ENCODE measurements at places on chromosomes 2 and 18.

- no peak for DNase-seq
Observed at GRCh38 chr2:2238726-2239269, 92.3 kb downstream of the MYT1L start.

- no peak for DNase-seq
Observed at GRCh38 chr2:108786008-108786353, 590 bp upstream of the CCDC138 start.

GRCh38 chr2:22449696-22450095, 935.3 kb upstream of the KLHL29 start:
- no peak for DNase-seq

GRCh38 chr2:238879621-238880377, 31.9 kb downstream of the TWIST2 start:
- no peak for DNase-seq

GRCh38 chr2:215052404-215052803, 86.0 kb downstream of the ABCA12 start:
- no peak for DNase-seq

GRCh38 chr18:28409811-28410210, 232.9 kb upstream of the CDH2 start:
- DNase-seq: no peak

DNA sequence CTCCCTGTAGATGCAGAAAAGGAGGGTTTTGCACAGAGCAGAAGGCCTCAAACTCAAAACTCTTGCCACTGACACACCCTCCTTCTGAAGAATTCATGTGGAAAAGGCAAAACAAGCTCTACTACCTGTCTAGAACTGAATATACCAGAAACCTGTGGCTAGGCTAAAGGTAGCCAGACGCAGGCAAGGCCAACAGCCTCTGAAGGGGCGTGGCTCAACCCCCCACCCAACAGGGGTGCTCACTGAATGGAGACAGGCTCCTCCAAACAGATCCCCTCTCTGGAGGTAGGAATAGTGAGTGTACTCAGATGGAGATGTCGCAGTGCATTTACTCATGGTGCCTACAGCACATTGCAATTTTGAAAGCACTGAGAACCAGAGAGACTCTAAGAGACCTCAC, 3.0 kb upstream of the STK17B start:
- DNase-seq: no peak

- no peak for DNase-seq
Observed at GRCh38 chr2:146130290-146130689, 1610.4 kb upstream of the ZEB2 start.

- DNase-seq: no peak
Observed at GRCh38 chr18:32582455-32582854, 111.8 kb upstream of the GAREM1 start.

- DNase-seq: no peak
Observed at GRCh38 chr2:63736354-63736753, 105.3 kb upstream of the UGP2 start.

DNA sequence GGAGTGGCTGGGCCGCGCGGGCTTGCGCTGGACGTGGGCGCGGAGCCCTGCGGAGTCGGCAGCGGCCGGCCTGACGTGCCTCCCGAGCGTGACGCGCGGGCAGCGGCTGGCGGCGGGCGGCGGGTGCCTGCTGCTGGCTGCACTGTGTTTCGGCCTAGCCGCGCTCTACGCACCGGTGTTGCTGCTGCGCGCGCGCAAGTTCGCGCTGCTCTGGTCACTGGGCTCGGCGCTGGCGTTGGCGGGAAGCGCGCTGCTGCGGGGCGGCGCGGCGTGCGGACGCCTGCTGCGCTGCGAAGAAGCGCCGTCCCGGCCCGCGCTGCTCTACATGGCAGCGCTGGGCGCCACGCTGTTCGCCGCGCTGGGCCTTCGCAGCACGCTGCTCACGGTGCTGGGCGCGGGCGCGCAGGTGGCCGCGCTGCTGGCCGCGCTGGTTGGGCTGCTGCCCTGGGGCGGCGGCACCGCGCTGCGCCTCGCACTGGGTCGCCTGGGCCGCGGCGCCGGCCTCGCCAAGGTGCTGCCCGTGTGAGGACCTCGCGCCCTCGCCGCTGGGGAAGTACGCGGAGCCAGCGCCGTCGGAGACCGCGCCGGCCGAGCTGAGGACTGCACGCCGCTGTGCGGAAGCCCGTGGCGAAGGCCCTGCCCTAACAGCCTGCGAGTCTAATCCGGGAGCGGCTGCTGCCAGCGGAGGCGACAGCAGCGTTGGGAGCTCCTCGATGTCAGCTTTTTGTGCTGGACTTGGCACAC, 526 bp downstream of the SFT2D3 start:
- DNase-seq: peak; percentile 64

DNA sequence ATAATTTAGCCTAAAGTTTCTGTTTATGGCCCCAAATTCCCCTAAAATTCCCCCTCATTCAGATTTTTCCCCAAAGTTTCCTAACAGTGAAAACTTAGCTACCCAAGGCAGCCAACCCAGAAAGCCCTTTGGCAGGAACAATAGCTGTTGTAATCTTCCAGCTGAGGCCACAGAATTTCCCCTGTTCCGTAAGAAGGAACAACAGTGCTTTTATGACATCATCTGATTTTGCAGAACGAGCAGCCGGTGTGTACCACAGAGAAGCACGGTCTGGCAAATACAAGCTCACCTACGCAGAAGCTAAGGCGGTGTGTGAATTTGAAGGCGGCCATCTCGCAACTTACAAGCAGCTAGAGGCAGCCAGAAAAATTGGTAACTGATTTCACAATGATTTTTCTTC, 6.3 kb downstream of the TNFAIP6 start:
- no peak for DNase-seq

GRCh38 chr18:49013961-49014604, 63.3 kb upstream of the SMAD7 start:
- DNase-seq: no peak

DNA sequence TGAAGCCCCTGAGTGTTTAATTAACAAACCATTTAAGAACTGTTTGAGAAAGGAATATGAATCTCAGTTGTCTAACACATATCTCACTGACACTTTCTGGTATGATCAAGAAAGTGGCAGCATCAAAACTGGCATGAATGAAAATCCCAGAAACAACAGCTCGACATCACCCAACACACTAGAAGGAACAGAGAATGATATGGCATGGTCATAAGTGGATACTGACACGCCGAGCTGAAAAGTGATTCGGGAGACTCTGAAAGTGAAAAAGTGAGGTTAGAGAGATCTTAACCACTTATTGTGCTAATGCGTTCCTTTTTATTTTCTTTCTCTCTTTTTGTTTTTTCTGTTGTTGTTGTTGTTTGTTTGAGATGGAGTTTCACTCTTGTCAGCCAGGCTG, 37.9 kb downstream of the MRPL35 start:
- DNase-seq: no peak

DNA sequence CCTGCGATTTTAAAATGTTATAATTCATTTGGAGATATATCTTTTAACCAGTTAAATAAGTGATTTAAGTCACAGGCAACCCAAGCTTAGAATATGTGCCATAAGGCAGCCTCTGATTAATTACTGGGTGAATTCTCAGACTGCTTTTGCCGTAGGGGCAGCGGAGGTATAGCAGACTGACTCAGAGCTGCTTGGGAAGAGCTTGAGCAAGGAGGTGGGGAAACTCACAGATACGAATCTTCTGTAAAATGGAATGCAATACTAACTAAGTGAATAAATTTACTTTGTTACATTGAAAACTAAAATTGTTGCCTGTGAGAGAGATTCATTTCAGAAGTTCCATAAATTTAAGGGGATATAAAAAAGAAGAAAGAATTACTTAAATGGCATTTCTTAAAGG, 115.4 kb downstream of the KYNU start:
- no peak for DNase-seq

DNA sequence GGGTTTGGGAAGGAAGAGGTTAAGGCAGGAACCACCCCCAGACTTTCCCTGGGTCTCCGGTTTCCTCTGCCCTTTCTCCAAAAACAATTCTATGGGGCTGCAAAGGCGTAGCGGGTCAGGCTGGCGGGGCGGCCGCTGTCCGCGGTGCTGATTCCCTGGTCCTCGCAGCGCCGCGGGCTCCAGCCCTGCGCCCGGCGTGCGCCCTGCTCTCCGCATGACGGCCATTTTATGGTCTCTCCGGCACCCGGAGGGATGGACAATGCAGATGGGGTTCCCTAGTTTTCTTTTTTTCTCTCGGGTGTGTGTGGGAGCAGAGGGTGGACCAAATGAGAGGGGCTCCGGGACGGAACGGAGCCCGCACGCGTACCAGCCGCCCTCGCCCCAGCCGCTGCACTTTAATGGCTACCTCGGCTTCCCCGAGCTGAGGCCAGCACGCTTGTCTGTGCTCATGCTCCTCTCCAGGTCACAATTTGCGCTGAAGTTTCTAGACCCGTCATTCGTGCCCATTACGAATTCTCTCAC, 1.6 kb downstream of the ST8SIA3 start:
- DNase-seq: no peak

GRCh38 chr2:219916281-219916680, 288.9 kb downstream of the SLC4A3 start:
- DNase-seq: no peak

DNA sequence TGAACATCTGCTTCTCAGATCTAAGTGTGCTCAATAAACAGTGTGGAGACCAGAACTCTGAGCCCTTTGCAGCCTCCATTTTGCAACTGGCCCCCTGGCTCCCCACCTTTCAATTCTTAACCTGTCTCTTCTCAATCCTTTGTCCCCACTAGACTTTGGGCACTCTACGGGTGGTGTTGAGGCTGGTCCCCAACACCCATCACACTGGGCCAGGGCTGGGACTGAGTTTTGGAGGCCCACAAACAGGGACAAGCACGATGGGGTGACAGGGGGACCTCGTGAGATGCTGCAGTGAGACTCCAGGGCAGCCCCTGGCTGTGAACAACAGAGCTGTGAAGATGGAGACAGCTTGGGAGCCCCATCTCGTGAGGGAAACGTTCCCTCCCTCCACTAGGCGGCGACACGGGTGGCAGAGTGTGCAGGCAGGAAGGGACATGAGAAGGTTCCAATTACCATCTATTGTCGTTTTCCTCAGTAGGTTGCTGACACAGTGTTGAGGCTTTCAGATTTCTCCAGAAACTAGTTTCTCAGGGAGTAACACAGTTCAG, 1.2 kb downstream of the ANKMY1 start:
- peak; percentile 60 for DNase-seq

DNA sequence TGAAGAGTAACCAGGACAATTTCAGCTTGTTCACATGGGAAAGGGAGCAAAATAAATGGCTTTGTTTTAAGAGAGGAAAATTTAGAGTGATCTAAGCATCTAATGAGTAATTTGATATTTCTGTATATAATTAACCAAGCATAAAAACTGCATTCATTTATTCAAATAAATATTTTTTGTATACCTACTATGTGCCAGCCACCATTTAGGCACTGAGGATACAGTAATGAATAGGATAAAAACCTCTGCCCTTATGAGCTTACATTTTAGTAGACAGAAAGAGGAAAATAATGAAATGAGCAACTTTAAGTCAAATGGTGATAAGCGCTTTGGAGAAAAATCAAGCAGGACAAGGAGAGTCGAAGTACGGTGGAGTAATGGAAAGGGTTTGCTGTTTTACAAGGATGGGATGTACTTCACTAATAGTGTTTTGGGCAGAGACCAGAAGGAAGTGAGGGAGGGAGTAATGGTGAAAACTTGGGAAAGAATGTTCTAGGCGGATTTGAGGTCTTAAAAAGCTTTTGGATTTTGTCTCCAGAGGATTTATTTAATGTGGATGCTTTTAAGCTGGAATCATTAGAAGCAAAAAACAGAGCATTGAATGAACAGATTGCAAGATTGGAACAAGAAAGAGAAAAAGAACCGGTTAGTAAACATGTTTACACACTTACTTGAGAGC, 17.4 kb downstream of the NDC80 start:
- no peak for DNase-seq
